Endothelial cell (in vitro differentiated cells): ENCODE measurements at places on chromosomes 13 and 19.

GRCh38 chr13:78610381-78610883, 7.1 kb upstream of the POU4F1 start:
- DNase-seq = no peak

DNA sequence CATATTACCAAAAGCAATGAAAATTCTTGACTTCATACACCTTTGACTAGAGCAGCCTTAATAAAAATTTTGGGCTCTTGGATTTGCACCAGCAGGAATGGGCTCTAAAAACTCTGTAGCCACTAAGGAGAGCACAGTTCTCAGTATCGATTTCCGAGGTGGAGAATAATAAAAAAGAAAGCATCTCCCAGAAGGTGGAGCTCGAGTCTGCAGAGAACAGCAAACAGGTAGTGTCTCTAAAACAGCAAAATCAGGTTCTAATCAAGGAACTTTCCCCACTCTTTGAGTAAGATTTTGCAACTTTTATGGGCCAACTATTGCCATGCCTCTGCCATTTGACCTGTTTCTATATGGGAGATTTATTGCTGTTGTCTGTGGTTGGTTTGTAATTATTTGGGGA, 258.7 kb upstream of the GPC6 start:
- DNase-seq = no peak

- no peak for DNase-seq
Observed at GRCh38 chr19:5025027-5025426, 56.1 kb downstream of the KDM4B start.

GRCh38 chr13:45700971-45701900, 884 bp upstream of the CBY2 start:
- no peak for DNase-seq

GRCh38 chr19:43337737-43338136, 15.7 kb upstream of the CD177 start:
- no peak for DNase-seq

GRCh38 chr19:6772028-6772865, at the start of gene VAV1:
Gene VAV1 (plus strand): TSS chr19:6772708. CDS start chr19:6772808, 100 bp downstream.
- DNase-seq = no peak

DNA sequence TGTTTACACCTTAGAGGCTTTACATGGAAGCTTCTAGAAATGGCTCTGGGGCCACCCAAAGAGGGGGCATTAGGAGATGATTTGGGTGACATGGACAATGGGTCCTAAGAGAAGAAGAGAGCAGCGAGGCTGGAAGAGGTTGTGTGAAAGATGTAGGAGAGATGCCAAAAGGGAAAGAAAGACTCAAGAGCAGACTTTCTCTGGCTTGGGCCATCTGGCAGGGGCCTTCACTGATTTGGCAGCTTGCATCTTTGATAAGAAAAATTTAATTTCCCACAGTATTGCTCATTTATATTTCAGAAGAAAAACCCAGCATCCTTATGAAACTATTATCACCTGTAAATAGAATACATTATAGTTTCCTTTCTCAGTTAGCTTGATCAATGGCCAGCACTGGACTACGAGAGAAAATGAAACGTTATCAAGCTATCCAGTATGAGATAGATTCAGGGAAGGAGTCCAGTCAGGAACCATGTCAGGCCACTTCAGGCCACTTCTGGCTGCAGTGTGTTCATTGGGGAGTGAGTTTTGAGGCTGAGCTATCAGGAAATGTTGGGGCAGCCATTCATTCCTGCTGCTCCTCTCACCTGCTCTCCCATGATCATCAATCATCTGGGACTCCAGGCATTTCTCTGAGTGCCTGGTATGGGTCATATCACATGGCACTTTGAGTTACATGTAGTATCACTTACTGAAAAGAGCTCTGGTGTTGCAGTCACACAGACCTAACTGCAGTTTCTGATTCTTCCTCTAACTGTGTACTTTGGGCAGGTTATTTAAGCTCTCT, 10.3 kb downstream of the SCEL start:
- DNase-seq = no peak

DNA sequence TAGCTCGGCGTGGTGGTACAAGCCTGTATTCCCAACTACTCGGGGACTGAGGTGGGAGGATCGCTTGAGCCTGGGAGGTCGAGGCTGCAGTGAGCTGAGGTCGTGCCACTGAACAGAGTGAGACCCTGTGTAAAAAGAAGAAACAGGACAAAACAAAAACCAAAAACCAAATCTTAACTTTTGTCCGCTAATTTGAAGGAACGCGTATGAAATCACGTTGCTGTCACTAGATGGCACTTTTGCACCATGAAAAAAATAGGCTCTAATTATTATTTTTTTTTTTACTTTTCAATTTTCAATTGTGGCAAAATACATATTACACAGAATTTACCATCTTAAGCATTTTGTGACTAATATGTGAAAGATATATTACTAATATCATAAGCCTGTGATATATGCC, 17.6 kb upstream of the ZNF835 start:
- DNase-seq = no peak

GRCh38 chr13:37446503-37446902, 152.1 kb downstream of the POSTN start:
- no peak for DNase-seq

DNA sequence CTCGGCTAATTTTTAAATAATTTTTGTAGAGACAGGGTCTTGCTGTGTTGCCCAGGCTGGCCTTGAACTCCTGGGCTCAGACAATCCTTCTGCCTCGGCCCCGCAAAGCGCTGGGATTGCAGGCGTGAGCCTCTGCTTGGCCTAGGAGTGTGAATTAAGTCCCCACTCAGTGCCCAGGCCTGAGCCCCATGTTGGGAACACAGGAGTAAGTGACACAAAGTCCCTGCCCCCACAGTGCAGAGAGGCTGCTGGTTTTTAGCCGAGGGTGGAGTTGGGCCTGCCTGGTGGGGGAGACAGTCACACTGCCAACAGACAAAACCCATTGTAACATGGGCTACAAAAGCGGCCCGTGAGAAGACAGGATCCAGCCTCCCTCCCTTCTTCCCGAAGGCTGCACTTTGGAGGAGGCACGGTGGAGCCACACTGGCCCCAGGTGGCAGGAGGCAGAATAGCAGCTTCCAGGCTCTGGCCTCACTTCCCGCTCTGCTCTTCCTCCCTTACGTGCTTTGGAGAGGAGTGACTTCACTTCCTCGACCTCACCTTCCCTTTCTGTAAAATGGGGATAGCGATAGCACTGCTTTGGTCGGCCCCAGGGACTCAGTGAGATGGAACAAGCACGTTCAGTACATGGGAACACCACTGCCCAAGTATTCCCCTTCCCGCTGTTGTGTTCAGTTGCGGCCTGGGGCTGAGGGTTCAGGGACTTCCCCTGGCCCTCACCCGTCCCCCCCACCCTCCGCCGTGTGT, 15.2 kb upstream of the EHD2 start:
- DNase-seq = peak; percentile 81

DNA sequence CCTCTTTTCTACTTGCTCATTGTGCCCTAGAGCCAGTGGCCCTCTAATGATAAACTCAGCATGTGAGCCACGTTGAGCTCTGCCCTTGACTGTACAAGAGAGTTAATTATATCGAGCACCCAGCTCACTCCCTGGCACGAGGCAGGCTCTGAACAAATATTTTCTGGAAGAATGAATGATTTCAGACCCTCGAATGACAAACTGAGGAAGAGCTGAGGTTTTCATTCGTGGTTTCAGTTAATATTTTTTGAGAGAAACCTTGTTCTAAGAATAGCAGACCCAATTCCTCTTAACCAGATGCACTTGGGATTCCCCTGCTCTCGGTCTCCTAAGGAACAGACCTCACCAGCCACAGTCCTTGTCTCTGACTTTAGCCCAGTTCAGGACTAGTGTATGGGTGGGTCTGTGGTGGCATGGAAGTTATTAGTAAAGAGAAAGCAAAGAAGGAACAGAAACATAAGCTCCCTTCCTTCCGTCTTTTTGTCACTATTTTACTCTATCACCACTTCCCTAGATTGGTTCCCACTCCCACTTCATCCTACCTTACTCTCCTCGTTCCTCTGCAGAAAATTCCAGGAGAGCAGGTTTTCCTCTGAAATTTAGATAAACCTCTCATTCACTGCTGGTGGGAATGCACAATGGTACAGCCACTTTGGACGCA, 22.1 kb upstream of the WDFY2 start:
- no peak for DNase-seq

DNA sequence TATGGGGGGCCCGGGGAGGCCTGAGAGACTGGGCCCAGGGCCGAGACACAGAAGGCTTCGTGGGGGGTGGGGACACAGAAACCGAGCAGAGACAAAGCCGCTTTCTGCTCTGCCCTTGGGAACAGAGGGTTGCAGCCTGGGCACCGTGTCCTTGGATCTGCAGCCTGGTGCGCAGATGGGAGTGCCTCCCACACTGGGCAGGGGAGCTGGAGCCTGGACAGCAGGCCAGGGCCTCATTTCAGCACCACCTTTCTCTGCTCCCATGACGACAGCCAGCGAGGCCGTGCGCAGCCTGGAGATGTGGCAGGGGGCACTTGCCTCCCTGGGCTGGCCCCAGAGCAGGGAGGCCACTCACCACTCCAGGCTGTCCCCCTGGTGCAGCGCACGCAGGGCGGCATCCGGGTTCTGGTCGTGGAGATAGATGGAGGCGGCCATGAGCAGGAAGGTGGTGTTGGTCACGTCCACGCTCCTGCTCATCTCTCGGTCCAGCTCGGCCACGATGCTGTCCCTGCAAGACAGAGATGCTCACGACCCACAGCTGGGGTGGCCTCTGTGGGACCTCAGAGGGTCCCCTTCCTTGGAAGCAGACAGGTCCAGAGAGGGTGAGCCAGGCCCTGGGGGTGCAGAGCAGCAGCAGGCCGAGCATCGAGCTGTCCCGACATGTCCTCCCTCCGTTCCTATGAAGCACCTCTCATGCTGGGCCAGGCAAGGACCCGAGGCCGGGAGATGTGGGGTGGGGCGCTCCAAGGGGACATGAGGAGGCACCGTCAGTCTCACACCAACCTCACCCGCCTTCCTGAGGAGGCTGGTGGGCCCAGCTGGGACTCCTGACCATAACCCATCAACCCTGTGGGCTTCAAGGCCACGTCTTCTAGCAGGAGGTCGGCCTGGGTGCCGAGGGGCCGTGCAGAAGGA, 10.9 kb upstream of the CERS1 start:
- DNase-seq = no peak

DNA sequence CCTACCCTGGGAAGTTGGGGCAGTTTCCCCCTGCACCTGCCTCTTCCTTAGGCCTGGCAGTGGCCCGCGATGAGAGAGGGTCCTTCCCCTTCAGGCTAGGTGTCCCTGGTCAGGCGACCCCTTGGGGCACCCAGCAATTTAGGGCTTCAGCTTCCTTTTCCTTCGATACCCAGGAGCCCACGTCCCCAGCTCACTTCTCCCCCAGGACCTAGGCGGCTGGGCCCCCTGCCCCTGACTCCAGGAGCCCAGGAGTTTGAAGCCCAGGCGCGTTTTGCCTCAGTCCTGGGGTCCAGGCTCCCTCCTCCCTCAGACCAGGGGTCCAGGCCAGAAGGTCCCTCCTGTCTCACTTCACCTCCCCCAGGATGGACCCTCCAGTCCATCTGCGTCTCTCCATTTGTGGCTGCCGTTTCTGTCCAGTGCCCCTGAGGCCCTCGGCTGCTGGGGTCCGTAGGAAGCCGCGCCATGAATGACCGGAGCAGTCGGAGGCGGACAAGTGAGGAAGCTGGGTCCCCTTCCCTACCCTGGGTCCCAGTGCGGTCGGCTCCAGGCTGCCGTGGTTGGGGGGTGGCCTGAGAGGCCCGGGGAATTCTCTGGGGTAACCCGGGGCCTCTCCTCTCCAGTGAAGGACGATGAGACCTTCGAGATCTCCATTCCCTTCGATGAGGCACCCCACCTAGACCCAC, 714 bp downstream of the CCDC106 start:
- no peak for DNase-seq
